Cerebellar nuclear complex (tissue), 1 donor: ENCODE measurements at places on chromosomes 4 and X.

- DNase-seq: no peak
Measured at GRCh38 chr4:79598801-79599200, 190.8 kb upstream of the GK2 start.

- no peak for DNase-seq
Measured at GRCh38 chr4:7185487-7186030, 6.8 kb upstream of the SORCS2 start.

DNA sequence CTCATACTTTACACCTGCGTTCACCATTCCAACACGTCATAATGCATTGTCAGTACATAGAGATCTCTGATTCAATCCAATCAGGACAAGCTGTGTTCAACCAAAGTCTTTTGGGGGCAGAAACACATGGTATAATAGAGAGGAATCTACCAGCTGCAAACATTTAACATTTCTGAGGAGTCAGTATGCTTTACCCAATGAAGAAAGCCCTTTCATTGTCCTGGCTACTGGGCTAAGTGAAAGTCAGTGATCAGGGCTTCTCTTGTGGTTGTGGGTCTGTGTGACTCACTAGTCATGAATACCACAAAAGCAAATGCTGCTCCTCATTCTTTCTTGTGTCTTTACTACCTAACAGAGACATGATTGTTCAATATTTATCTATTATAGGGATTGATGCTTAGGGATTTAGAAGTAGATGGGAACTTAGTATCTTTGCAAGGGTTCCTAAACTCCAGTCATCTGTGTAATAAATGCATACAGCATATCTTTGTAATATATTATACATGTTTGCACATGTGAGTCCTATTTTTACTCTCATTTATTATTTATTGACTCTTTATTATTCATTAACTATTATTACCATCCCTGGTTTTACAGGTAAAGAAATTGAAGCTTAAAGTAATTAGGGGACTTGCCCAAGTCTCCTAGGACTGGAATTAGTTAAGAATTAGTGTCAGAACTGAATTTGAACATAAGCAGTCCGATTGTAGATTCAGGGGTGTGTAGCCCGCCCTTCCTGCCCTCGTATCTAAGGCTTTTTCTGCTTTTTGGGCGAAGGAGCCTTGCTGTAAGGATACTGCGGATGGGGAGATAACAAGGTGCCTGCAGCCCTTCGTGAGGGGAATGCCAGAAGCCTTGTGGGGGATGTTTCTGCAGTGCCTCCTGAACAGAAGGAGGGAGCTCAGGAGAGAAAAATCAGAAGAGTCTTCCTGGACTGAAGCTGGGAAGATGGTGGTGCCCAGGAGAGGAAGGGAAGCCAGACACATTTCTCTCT lies 353.1 kb upstream of the BOD1L1 start:
- no peak for DNase-seq

DNA sequence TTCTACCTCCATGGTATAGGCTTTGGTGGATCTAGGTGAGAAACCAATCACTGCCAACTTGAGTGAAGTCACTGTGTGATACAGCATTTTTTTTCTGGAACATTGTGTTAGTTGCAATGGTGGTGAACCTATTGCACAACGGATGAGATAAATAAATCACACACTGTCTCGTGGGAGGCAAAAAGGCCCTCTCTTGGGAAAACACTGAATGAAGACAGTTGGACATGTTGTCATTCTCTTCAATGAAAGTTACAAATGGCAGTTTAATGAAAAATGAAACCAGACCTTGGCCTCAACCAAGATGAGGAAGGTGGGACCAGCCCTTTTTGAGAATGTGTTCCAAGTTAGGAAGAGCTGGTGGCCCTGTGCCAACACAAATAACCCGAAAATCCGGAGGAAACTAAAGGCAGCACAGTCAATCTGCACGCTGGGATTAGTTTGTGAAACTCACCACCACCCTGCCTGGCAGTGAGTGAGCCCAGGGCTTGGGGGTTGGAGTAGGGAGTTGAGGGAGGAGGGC lies 5.4 kb upstream of the ADGRG2 start:
- DNase-seq: no peak

- DNase-seq: no peak
Measured at GRCh38 chr4:176533159-176533558, 213.4 kb downstream of the SPCS3 start.

DNA sequence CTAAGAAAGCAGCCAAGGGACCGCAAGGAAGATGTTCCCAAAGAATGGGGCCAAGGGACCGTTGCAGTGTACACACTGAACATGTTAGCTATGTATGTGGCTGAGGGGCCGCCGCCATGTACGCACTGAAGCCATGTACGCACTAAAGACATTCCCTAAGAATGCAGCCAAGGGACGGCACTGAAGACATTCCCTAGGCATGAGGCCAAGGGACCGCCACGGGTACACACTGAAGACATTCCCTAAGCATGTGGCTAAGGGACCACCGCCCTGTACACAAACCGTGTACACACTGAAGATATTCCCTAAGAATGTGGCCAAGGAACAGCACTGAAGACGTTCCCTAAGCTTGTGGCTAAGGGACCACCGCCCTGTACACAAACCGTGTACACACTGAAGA lies 54.0 kb downstream of the DHRSX start:
- DNase-seq: no peak

DNA sequence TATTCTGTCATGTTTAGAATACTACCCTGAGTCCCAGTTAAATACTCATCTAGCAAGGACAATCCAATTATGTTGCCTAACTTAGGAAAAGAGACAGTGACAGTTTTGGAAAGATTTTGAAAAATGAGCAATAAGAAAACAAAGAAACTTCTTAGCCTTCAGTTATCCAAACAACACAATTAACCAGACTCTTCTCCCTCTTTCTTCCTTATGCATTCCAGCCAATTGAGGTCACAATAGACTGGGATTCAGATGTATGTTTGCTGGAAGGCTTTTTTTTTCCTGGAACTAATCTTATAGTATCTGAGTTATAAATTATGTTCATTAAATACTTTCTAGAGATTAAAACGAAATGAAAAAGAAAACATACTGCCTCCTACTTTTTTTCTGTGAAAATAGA lies 109.6 kb downstream of the GUCY2F start:
- DNase-seq: no peak

DNA sequence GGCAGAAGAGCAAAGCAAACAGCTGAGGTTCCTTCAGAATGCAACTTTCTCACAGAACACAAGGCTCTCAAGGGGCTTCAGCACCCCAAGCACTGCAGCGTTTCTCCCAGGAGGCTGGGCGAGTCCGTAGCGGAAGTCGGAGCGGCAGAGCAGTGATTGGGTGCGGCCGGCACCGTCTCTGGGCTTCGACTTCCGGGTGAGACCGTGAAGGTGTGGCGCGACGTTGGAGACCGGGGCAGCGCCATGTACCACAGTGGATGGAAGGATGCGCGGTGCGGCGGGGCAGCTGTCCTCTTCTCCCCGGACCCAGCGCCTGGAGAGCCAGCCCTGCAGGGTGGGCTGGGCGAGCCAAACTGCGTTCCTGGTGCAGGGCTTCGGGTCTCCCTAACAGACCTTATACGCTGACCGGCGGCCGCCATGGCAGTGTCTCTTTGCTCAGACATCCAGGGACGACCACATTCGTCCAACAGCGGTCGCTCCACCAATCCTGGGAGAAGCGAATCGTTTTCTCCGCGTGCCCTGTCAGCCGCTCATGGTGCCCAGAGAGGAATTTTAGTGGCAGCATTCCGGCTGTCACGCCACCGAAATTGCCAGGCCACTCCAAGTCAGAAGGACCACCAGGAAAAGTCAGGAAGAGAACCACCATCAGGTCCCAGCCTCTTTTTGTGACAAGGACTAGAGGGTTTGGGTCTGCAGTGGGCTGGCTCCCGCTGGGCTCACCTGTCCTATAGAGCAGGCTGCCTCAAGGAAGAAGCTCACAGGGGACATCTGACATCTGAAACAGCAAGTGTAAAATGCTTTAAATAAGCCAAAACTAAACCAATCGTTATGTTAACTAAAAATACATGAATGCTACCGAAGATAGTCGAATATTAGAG lies 20.5 kb downstream of the TRIM61 start:
- DNase-seq: no peak

DNA sequence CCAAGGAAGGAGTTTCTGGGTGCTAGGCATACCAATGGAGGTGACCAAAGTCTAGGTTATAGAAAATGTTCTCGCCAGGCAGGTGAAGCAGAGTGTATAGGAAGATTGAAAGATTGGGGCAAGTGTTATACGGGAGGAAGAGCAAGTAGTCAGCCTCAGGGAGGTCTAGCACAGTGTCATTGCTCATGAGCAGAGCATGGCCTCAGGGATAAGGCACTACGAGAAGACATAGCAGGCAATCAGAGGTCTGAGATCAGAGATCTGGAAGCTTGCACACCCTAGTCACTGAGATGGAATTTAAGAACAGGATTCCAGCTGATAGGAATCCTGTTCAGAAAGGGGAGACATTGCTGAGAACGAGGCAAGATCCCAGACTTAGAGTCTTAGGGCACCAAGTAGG lies 350.0 kb upstream of the CASK start:
- no peak for DNase-seq

- DNase-seq: no peak
Measured at GRCh38 chrX:16882169-16882568, 12.0 kb upstream of the RBBP7 start.

DNA sequence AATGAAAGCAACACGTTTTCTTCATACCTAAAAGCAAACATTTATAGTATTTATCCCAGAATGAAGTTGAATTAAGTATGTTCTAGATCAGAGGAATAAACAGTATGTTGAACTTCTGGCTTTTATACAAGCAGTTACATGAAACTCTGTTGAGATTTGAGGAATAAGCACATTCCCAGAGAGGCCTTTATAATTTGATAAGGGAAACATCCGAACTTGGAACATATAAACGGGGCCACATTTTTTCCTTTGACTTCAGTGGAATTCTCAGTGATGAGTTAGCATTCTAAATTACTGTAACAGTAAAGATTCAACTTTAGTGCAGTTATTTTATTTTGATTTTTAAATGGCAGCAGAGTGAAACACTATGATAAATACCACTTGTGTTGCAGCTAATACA lies 119.5 kb downstream of the GLRA3 start:
- no peak for DNase-seq

DNA sequence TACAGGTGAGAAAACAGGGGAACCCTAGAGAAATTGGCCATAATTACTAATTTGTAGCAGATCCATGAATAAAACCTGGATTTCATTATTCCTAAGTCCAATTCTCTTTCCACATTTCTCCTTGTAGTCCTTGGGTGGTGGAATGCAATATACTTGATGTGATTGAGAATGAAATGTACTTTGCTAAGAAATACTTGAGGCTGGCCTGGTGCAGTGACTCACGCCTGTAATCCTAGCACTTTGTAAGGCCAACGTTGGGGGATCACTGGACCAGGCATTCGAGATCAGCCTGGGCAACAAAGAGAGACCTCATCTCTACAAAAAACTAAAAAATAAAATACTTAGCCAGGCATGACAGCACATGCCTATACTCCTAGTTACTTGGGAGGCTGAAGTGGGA lies 15.9 kb downstream of the TMEM184C start:
- no peak for DNase-seq

DNA sequence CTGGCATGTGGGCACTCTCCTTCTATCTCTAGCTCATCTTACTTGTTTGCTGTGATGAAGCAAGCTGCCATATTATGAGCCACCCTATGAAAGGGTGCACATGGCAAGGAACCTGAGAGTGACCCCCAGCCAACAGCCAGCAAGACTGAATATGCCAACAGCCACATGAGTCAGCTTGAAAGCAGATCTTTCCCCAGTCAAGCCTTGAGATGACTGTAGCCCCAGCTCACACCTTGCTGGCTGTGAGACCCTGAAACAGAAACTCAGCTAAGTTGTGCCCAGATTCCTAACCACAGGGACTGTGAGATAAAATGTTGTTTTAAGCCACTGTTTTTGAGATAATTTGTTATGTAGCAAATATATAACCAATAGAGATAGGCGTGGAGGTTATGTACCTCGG lies 36.2 kb downstream of the KDM5C start:
- no peak for DNase-seq

GRCh38 chrX:109943740-109944092 lies 59.2 kb upstream of the TMEM164 start:
- DNase-seq: no peak

- DNase-seq: no peak
Measured at GRCh38 chr4:173159791-173160190, 8.8 kb upstream of the GALNT7 start.

DNA sequence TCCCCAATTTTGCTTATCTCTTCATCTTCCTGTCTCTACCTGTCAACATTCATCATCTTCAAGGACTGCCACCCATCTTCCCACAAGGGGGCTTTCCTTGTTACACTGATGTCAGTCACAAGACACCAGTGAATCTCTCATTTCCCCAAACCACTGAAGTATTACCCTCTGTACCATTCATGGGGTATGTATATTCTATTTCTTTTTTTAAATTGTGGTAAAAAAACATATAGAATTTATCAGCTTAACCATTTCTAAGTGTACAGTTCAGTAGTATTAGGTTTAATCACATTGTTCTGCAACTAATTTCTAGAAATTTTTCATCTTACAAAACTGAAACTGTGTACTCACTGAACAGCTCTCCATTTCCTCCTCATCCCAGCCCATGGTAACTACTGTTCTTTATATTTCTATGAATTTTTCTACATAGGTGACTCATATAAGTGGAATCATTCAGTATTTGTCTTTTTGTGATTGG lies 98.6 kb downstream of the LARP7 start:
- DNase-seq: no peak

DNA sequence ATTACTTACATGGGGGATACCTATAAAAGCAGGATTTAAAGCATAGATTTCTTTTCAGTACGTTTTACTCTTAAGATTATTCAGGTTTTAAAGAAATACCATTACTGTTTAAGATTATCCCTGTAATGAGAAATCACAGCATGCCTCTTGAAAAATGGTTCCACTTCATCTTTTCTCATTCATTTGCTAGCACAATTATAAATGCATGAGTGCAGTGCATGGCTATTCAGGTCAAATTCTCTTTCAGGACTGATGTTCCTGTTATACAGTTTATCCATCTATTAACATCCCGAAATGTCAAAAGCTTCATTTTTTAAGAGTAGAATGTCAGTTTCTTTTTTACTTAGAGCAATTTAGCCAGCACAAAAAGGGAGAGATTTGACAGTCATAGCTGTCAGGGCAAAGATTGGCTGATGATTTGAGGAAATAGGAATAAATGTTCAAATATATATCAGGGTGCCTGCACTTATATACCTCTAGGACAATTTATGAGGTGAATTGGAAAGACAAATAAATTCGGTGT lies 135.2 kb downstream of the ADGRL3 start:
- DNase-seq: no peak

GRCh38 chrX:120452131-120452530 lies 17.0 kb downstream of the LAMP2 start:
- no peak for DNase-seq

- no peak for DNase-seq
Measured at GRCh38 chrX:18160369-18160768, 60.3 kb downstream of the BEND2 start.

DNA sequence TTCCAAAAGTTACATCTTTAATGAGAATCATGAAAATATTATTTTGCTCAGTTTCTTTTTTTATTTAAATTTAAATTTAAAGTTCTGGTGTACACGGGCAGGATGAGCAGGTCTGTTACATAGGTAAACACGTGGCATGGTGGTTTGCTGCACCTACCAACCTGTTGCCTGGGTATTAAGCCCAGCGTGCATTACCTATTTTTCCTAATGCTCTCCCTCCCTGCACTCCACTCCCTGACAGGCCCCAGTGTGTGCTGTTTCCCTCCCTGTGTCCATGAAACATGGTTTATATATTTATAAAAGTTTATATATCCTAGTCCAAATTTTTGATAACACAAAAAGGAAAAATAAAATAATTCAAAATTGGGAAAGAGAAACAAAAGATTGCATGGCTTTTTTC lies 4.0 kb downstream of the AFP start:
- DNase-seq: no peak

- no peak for DNase-seq
Measured at GRCh38 chr4:123209436-123209835, 187.2 kb upstream of the SPRY1 start.

GRCh38 chr4:183303301-183303700 lies 16.8 kb downstream of the CLDN22 start:
- no peak for DNase-seq
